ENCODE measurements at places on chromosomes 4 and X. TPM values are rescaled to one million over a fixed set of nuclear protein-coding genes. Genes with fewer than 3 reads are reported as not detected.

The RNF128 gene
- 3.3 TPM for total RNA-seq

The TMEM31 gene
- total RNA-seq: not detected

The NXF2B gene
- total RNA-seq: not detected

The CENPU gene
- total RNA-seq: 2.4 TPM

The MID2 gene
- total RNA-seq: 7.8 TPM

The RADX gene
- total RNA-seq: 0.65 TPM

The TRAM1L1 gene
- 2.4 TPM for total RNA-seq

The HOPX gene
- 51.0 TPM for total RNA-seq

The CXXC4 gene
- total RNA-seq: 0.76 TPM

The PAK3 gene
- 2.0 TPM for total RNA-seq

The SPATA4 gene
- total RNA-seq: 0.38 TPM

The HSD17B13 gene
- not detected for total RNA-seq

The SLC7A11 gene
- total RNA-seq: 9.9 TPM

The HTR2C gene
- not detected for total RNA-seq

The GCNA gene
- 0.65 TPM for total RNA-seq

The AWAT2 gene
- total RNA-seq: not detected

The NUDT11 gene
- 8.5 TPM for total RNA-seq

The TBX22 gene
- not detected for total RNA-seq

The NKX6-1 gene
- not detected for total RNA-seq

The PABPC4L gene
- 0.81 TPM for total RNA-seq

The TEX13B gene
- not detected for total RNA-seq

The QDPR gene
- total RNA-seq: 17.0 TPM

The RAB41 gene
- not detected for total RNA-seq
